Activated naive CD8-positive, alpha-beta T cell treated with anti-CD3 and anti-CD28 coated beads, Interleukin-2, amount 50 U/mL, for 24 hours (primary cell): ENCODE measurements at places on chromosomes 11 and 22.

DNA sequence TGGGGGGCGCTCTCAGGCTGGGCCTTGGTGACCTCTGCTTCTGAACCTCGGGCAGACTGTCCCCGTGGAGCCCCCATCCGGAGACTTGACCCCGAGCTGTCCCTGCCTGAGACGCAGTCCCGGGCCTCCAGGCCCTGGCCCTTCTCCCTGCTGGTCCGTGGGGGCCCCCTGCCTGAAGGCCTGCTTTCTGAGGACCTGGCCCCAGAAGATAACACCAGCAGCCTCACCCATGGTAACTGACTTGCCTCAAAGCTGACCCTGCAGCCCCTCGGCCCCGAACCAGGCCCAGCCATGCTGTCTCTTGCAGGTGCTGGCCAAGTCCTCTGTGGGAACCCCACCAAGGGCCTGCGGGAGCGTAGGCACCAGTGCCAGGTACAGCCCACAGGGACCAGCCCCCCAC lies 8.9 kb downstream of the LMNTD2 start:
- no peaks in the 10 kb centered on the region for H3K36me3 ChIP-seq
- H3K4me3 ChIP-seq = no peak overlapping the region
- DNase-seq = no peak

GRCh38 chr11:62273284-62273683 lies 3.3 kb downstream of the SCGB2A2 start:
- H3K4me3 ChIP-seq = no peak overlapping the region
- DNase-seq = no peak
- H3K36me3 ChIP-seq = no peaks in the 10 kb centered on the region
- peaks cover 4% of the 10 kb centered on the region for H3K4me1 ChIP-seq
- H3K27ac ChIP-seq = no peak overlapping the region

- no peak overlapping the region for H3K4me3 ChIP-seq
- H3K4me1 ChIP-seq = no peaks in the 10 kb centered on the region
- DNase-seq = no peak
- H3K27ac ChIP-seq = no peak overlapping the region
- H3K36me3 ChIP-seq = no peaks in the 10 kb centered on the region
- no peaks in the 10 kb centered on the region for H3K27me3 ChIP-seq
These were observed 931.1 kb upstream of the TENM4 start for GRCh38 chr11:80371931-80372330.

- peaks cover 13% of the 10 kb centered on the region for H3K36me3 ChIP-seq
- DNase-seq = no peak
- H3K27ac ChIP-seq = no peak overlapping the region
- H3K4me3 ChIP-seq = no peak overlapping the region
These were observed 65.1 kb downstream of the ZNRF3 start for GRCh38 chr22:28948424-28948823.

GRCh38 chr11:14520747-14521151 lies 563 bp upstream of the PSMA1 start:
- no peak for DNase-seq
- H3K36me3 ChIP-seq = peaks cover 29% of the 10 kb centered on the region
- H3K27me3 ChIP-seq = no peaks in the 10 kb centered on the region
- H3K27ac ChIP-seq = peak overlapping the region; percentile 97

DNA sequence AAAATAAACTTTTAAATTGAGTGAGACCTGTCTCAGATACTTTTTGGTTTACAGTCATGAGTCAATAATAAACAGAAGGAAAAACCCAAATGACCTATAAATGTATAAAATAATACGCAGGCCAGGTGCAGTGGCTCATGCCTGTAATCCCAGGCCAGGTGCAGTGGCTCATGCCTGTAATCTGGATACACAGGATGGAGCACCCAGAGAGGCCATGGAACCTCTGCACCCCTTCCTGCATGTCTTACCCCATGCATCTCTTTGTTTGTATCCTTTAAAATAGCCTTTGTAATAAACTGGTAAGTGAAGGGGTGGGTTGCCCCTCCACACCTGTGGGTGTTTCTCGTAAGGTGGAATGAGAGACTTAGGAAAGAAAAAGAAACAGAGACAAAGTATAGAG lies 8.9 kb upstream of the PLAAT4 start:
- no peaks in the 10 kb centered on the region for H3K27me3 ChIP-seq
- H3K4me3 ChIP-seq = no peak overlapping the region
- H3K36me3 ChIP-seq = no peaks in the 10 kb centered on the region
- peaks cover 32% of the 10 kb centered on the region for H3K4me1 ChIP-seq
- DNase-seq = no peak

- peaks cover 8% of the 10 kb centered on the region for H3K27me3 ChIP-seq
- no peak overlapping the region for H3K4me3 ChIP-seq
- no peak overlapping the region for H3K27ac ChIP-seq
- H3K36me3 ChIP-seq = no peaks in the 10 kb centered on the region
- DNase-seq = no peak
These were observed 202.5 kb downstream of the TRIM29 start for GRCh38 chr11:119935349-119935925.

- no peaks in the 10 kb centered on the region for H3K4me1 ChIP-seq
- DNase-seq = no peak
- no peaks in the 10 kb centered on the region for H3K36me3 ChIP-seq
- H3K27me3 ChIP-seq = peaks cover 11% of the 10 kb centered on the region
These were observed 1.6 kb upstream of the TRIM29 start for GRCh38 chr11:120139316-120140069.

- H3K4me3 ChIP-seq = peak overlapping the region; percentile 68
- H3K4me1 ChIP-seq = peaks cover 40% of the 10 kb centered on the region
- H3K27ac ChIP-seq = no peak overlapping the region
- peaks cover 46% of the 10 kb centered on the region for H3K27me3 ChIP-seq
These were observed 1.2 kb downstream of the PDGFB start for GRCh38 chr22:39243439-39244135.

- no peak overlapping the region for H3K4me3 ChIP-seq
- no peak overlapping the region for H3K27ac ChIP-seq
- DNase-seq = no peak
- H3K4me1 ChIP-seq = no peaks in the 10 kb centered on the region
These were observed 66.1 kb downstream of the RBMXL2 start for GRCh38 chr11:7154881-7155361.
